ENCODE measurements at places on chromosomes 7 and 10. TPM values are rescaled to one million over a fixed set of nuclear protein-coding genes. Genes with fewer than 3 reads are reported as not detected.

DNA sequence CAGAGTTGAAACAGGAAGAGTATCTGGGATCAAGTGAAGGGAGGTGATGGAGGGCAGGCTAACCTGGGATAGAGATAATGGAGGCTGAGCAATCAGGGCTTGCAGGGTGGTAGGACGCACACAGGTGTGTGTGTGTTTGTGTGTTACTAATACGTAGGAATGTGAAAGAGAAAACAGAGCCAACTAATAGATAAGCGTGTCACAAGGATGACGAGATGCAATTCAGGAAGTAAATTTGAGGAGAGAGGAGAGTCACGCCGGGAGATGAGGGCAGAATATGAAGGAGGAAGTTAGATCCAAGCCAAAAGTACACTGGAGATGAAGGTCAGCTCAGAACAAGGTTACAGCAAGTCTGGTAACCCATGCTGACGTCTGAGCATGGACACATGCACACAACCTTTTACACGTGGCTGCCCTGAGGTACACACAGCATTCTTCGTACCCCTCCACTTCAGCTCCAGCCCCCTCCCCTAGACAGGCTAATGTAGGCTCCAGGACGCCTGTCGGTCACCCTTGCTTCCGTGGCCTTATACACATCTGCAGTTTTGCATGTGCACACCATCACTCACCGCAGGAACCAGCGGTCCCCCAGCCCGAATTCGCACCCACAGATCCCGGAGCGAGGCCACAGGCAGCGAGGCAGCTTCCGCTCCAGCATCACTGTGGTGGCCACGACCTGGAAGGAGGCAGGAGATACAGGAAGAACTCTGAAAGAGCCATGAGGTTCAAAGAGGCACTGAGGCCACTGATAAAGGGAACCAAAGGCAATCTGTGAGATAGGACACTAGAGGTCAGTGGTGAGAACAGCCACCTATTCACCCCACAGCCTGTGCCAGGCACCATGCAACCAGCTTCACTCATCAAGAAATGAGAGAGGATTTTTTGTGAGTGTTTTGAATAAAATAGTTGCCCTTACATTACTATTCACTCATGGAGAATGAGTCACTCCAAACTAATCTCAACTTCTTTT is 23.7 kb upstream of the TRPV6 start:
- DNase-seq = no peak

DNA sequence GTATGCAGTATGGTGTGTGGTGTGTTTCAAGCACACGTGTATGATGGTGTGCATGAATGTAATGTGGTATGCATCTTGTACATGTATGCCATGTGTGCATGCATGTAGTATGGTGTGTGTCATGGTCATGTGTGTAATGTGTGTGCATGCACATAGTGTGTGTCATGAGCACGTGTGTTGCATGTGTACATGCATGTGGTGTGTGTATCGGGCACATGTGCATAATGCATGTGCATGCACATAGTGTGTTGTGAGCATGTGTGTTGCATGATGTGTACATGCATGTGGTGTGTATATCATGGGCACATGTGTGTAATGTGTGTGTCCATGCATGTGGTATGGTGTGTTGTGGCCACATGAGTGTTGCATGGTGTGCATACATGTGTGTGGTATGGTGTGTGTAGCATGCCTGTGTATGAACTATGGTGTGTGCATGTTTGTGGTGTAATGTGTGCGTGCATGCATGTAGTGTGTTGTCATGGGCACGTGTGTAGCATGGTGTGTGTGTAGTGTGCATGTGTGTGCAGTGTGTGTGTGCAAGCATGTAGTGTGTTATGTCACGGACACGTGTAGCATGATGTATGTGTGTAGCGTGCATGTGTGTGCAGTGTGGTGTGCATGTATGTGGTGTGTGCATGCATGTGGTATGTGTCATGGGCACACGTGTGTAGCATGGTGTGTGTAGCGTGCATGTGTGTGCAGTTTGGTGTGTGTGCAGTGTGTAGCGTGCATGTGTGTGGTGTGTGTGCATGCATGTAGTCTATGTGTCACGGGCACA is 17.6 kb downstream of the KNDC1 start:
- no peak for DNase-seq

- no peak for DNase-seq
Observed at GRCh38 chr7:24707988-24708615, 49.2 kb downstream of the GSDME start.

DNA sequence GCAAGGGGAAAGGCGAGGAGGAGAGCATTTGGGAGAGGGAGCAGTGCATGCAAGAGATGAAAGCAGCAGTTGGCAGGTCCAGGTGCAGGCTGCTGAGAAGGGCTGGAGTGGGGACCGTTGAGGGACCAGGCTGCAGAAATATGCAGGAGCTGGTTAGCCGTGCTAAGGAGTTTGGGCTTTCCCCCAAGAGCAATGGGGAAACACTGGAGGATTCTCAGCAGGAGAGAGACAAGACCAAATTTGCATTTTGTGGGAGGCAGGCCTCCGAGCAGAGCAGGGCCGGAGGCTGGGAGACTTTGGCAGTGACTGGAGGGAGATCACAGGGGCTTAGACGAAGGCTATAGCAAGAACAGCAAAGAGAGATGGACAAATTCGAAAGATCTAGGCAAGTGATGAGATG is 11.8 kb downstream of the BTBD16 start:
- no peak for DNase-seq

DNA sequence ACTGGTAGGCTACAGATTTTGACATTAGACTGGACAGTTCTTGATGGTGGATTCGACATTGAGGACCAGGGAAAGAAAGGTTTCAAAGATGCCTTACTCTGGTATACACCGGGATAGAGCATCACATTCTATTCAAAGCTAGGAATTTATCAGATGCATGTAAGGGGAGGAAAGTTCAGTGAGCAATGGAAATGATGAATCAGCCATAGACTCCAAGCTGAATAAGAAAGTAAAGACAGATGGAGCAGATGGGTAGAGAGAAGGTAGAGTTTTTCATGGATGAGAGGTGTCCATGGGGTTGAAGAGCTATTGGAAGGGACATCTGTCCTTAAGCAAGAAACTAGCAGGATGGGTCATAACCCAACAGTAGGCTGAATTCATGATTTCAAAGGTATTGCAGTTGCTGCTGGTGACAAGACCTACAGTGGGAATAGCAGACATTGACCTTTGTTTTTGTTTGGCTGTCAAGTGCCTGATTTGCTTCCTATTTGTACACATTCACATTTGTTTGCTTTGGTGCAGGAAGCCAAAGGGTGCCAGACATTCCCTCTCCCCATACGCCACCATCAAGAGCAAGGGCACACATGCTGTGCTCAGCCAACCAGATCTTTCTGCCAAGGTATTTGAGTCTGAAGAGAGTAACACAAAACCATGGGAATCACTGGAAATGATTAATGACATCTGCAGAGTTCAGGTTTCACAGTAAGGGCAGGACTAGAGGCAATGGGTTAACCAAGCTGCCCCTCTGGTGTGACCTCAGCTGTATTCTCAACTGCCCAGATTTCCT is 8.6 kb upstream of the CACUL1 start:
- no peak for DNase-seq

DNA sequence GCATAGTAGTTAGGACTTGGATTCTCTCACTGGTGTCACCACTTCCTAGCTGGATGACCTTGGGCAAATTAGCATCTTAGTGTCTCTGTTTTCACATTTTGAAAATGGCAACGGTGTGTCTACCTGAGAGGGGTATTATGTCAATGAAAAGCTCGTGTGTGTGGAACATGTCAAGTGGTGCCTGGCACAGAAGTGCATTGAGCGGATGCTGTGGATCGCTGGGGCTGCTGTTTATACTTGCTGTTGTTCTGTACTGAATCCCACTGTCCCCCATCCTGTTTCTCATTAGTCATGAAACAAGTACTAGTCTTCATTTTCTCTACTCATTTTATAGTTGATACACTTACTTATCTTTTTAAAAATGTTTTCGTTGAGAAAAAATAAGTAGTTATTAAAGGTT is 26.1 kb downstream of the RBM33 start:
- DNase-seq = no peak

DNA sequence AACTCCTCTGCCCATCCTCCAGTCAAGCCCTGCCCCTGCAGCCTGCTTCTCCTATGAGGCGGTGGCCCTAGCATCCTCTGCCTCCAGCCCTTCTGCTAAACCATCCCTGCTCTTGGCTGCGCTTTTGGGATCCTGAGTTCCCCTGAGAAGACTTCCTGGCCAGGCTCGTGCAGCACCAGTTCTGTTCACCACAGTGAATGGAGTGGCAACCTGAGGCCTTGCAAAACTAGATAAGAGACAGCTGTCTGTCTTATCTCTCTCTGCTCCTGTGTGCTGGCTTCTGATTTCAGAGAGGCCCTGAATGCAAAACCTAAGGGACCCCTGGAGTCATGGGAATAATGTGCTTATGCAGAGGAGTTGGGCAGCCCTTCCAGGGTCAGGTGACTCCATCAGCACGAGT is 119.2 kb downstream of the TMEM178B start:
- no peak for DNase-seq

GRCh38 chr10:110426294-110427181 is 71.2 kb upstream of the DUSP5 start:
- DNase-seq = no peak

DNA sequence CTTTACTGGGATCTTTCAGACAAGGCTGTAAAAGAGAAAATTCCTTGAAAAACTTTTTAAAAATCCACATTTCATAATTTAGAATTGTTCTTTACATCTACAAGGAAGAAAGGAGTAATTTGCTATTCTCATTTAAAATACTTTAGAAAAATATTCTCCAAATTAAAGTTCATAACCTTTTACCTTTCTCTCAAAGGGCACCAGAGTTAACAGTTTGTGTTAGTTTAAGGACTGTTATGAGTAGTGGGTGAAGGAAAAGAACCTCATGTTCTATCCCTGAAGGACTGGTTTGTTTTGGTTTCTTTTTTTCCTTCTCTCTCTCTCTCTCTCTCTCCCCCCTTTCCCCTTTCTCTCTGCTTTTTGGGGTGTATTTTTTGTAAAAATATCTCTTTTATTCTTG is 4.1 kb downstream of the AGMO start:
- DNase-seq = no peak

- no peak for DNase-seq
Observed at GRCh38 chr10:11322698-11323097, 288.8 kb downstream of the USP6NL start.

DNA sequence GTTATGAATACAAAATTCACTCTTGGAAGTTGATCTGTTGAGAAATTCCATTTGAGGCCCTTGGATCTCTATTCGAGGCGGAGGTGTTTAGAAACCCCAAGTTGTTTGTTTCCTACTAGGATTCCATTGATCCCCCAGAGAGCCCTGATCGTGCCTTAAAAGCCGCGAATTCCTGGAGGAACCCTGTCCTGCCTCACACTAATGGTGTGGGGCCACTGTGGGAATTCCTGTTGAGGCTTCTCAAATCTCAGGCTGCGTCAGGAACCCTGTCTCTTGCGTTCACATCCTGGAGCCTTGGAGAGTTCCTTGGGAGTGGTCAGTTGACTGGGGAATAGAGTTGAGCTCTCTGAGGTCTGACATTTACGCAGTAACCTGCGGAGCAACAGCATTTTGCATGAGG is 1.2 kb downstream of the CFAP69 start:
- DNase-seq = no peak

DNA sequence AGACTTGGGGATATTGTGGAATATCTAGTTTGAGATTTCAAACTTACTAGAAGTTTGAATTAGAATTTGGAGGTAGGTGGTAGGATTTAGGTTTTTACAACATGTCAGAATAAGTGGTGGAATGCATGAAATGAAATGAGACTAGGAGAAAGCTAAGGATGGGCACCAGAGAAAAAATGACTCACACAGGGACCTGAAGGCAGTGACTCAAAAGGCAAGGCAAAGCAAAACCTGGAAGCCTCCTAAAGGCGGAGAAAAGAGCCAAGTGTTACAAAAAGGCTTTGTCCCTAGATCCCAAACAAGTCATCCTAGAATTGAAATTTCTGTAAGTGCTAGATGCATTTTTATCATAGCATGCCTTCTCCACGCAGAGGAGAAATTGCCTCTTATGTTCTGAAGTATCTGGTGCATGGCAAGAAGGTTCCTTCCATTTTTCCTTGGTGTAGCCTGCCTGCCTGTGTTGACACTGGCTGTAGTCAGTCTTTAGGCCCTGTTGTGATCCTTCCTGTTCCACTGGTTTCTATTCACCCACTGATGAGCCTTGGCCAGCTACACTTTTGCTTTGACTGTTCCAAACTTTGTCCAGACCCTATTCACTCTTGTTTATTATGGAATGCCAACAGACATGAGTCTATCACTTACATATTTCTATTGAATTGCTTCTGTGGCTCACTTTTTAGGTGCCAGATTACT is 109.3 kb downstream of the ETV1 start:
- no peak for DNase-seq

GRCh38 chr7:5797716-5798115 is 16.3 kb upstream of the RNF216 start:
- DNase-seq = no peak

GRCh38 chr10:70762441-70763175 is 22.6 kb downstream of the TBATA start:
- DNase-seq = no peak

DNA sequence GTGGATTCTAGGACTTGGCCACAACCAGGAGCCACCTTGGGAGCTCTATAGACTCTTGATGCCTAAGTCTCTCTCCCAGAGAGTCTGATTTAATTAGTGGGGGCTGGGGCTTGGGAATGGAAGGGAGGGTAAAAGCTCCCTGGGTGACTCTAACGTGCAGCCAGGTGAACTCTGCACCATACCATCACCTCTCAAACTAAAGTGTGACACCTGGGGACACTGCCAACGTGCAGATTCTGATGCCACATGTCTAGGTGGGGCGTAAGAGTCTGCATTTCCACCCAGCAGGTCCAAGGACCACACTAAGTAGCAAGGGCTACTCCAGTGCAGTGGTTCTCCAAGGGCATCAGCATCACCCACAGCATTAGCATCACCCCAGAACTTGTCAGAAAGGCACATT is 28.3 kb downstream of the LRRC20 start:
- DNase-seq = no peak

DNA sequence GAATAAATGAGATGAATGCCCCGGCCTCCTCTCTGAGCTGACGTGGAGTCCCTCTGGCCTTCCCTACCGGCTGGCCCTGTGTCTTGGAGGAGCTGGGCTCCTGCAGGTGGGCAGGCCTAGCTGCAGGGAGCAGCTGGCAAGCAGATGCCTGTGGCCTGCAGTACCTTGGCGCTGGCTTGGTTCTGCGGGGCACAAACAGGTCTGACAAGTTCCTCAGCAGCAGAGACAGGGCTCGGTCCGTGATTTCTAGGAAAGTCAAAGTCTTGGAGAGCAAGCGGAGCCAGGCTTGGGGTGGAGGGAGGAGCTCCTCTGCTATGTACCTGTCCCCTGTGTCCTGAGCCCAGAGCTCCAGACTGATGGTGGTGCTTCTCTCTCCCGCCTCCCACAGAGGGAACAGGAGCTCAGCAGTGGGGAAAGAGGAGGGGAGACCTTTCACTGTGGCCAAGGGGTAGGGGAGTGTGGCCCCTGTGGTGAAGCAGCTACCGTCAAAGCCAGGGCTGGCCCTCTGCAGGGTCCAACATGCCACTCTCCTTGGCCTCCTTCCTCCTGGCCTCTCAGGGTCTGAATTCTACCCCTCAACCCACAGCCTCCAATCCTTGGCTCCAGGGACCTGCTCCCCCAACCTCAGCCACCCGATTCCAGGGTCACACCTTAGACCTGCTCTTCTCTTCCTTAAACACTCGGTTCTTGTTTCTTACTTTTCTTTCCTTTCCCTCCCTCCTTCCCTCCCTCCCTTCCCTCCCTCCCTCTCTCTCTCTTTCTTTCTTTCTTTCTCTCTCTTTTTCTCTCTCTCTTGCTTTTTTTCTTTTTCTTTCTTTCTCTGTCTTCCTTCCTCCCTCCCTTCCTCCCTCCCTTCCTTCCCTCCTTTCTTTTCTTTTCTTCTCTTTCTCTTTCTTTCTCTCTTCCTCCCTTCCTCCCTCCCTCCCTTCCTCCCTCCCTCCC is 20.1 kb downstream of the MYL10 start:
- DNase-seq = no peak

Gene METTL27
- polyA plus RNA-seq = 1.7 TPM

Gene RNF32
- 0.72 TPM for polyA plus RNA-seq

Gene HOXA11
- not detected for polyA plus RNA-seq

Gene CPA2
- not detected for polyA plus RNA-seq

All from liver (tissue), 10 donors.